ENCODE measurements at places on chromosomes 1 and 21.

- no peak for DNase-seq
Observed at GRCh38 chr21:40416572-40416971, 430.4 kb downstream of the DSCAM start.

- no peak for DNase-seq
Observed at GRCh38 chr1:202217516-202217915, 23.9 kb downstream of the LGR6 start.

DNA sequence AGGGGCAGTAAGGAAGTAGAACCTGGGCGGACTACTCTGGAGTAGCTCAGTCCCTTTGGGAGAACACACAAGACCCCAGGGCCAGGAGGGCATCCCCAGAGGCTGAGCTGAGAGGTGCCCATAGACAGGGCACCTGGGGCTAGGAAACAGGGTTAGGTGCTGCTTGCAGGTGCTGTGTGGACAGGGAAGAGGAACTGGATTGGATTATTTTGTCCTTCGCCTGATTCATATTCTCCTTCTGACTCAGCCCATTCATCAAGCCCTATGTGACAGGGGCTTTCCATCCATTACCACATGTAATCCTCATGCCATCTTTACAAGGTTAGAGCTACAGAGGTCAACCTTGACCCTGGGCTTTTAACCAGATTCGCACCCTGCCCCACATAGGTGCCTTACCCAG, 183.9 kb downstream of the C1orf94 start:
- DNase-seq: no peak

- DNase-seq: no peak
Observed at GRCh38 chr1:18944810-18945209, 11.7 kb downstream of the IFFO2 start.

DNA sequence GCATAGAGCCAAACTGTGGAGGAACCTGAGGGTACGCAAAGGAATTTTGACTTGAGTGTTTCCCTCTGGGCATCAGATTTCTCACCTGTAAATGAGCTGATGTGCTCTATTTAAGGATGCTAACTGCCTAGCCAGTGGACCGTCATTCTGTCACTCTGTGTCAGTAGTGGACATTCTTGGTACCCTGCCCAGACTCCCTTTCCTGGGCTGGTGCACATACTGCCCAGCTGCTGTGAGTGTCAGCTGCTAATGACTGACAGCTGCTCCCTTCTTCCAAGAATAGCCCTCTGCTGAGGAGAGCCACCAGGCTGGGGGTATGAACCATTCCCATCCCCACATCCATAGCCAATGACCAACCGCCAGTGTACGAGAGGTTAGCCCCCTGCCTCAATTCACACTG, 193.1 kb upstream of the DAB1 start:
- no peak for DNase-seq

GRCh38 chr1:153527023-153527682, 8.6 kb downstream of the S100A6 start:
- DNase-seq: peak; percentile 49

GRCh38 chr1:1858382-1859086, 32.4 kb downstream of the GNB1 start:
- DNase-seq: peak; percentile 76

DNA sequence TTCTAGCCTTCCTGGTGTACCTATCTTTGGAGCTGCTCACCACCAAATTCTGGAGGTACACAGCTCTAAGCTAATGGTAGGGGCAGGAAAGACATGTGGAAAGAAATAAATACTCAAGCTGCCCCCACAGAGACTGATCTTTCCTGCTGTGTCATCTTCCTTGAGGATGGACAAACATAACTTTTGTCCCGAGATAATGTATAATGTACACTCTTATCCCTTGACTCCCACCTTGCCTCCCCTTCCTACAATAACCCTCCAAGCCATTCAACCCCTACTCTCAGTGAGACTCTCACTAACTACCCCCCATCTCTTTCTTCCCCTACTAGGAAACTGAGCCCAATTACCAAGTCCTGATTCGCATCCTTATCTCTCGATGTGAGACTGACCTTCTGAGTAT, 12.2 kb downstream of the ANXA9 start:
- DNase-seq: no peak

GRCh38 chr1:196607981-196608380, 259 bp downstream of the KCNT2 start:
- DNase-seq: no peak

DNA sequence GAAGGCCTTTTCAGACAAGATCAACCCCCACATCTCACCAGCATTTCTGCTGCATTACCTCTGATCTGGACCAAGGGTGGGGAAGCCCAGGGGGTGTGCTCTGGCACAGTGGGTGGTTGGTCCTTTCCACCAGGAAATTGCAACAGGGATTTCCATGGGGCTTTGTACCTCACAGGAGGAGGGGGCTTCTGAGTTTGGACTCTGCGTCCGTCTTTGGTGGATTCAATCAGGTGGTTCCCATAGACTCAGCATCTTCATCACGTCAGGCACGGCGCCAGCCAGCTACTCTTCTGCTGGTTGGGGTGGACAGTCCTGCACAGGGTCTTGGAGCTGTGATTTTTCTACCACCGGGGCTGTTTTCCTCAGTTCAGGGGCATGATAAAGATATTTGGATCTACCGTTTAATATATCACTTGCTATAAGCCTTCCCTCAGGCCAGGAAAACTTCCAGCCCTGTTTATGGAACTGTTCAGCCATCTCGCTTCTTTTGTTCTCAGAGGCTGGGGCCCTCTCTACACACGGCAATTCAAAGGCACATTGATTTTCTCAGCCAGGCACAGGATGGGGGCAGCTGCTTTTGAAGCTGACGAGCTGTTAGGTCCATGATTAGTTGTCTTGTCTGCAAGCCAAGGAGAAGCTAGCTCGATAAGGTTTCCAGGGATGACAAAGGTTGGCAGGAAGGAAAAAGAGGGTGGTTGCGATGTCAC, 467.3 kb downstream of the CAMTA1 start:
- DNase-seq: no peak

GRCh38 chr1:21919520-21919919, 17.6 kb downstream of the HSPG2 start:
- DNase-seq: peak; percentile 77

GRCh38 chr1:156303241-156303640, 4.1 kb upstream of the VHLL start:
- no peak for DNase-seq

DNA sequence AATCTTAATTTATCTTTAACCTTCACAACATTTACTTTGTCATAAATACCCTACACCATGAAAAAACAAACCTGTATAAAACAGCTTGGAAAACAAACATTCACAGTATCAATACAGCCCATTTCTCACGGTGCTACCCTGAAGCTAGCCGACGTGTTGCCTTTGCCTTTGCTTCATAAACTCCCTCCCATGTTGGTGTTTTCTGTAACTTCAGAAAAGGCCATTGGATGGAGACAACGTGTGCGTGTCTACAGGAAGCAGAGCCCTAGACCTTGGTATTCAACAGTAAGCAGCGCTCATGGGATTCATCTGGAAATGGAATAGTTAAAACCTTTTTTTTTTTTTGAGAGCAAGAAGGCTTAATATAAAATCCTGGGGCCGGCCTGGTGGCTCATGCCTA, 7.2 kb upstream of the PRDM15 start:
- DNase-seq: no peak

DNA sequence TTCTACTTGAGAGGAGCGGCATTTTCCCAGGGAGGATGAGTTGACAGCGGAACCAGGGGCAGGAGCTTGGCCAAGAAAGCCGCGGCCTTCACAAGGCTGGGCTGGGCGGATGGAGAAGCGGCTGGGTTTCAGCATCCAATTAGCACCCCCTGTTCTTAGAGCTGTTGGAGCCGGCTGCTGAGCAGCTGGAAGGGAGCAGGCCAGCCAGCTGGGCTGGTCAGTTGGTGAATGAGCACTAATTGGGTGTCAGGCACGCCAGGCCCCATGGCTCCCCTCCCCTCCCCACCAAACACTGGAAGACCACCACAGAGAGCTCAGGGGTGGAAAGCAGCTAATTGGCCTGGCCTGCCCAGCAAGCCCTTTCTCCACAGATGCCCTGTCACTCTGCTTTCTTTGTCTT, 245.6 kb downstream of the RRAGC start:
- DNase-seq: no peak

- DNase-seq: no peak
Observed at GRCh38 chr1:192342842-192343241, 26.1 kb downstream of the RGS21 start.

DNA sequence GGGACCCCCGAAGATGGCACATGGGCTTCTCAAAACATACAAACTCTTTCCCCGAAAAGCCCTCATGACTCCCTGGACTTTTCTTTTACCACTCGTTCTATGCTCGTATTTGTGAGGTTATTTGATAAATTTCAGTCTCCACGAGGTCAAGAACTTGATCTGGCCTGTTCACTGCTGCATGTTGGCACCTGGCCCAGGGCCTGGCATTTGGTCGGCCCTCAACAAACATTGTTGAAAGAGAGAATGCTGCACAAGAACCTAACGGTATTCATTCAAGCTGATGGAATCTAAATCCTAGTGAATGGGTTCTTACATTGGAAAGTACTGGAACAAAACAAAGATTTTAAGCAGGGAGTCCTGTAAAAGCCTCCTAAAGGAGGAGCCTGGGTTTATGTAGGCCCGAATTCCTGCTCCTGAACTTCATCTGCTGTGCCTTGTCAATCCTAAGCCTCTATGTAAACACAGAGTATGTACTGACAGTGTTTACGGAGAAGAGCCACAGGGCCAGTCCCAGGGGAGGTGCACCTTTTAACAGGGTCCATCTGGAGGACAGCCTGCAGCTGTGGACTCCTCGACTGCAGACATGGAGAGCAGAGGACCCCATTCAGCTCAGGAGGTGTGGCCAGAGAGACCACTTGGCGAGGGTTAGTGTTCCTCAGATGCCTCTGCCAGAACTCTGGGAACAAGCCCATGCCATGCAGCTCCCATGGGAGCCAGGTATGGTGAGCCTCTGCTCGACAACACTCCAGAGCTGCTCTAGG, 46.9 kb downstream of the L1TD1 start:
- peak; percentile 35 for DNase-seq

DNA sequence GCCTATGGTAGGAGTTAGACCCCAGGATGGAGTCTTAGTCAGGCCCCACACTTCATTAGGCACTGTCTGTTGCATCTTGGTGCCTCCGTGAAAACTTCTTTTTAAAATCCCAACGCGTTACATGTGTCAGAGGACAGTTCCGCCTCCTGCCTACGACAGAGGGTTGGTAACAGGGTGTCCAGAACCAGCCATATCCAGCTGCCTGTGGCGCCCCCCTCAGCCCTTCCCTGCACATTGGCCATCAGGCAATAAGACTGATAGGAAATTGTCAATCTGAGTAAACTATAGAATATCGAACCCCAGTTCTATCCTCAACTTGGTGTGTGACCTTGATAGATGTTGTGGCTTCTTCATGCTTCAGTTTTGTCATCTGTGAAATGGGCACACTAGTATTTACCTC, 108.6 kb upstream of the CSF3R start:
- DNase-seq: no peak

DNA sequence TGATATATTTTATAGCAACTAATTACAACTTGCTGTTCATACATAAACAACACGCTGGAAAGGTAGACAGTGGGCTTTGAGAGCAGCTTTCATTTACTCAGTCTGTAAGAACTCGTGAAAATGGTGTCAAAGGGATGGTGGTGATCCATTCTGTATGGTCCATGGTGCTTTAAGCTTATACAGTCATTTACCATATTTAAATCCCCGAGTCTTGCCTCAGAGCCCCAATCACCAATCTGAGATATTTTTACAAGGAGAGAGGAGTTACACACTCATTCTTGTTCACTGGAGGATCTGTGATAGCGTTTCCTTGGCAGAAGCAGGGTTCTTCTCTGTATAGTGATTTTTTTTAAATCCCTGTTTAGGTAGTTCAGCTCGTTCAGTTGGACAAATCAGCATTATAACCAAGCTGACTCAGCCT, 694.6 kb downstream of the USP25 start:
- no peak for DNase-seq

- DNase-seq: peak; percentile 24
Observed at GRCh38 chr21:37430184-37430821, 63.7 kb downstream of the DYRK1A start.

DNA sequence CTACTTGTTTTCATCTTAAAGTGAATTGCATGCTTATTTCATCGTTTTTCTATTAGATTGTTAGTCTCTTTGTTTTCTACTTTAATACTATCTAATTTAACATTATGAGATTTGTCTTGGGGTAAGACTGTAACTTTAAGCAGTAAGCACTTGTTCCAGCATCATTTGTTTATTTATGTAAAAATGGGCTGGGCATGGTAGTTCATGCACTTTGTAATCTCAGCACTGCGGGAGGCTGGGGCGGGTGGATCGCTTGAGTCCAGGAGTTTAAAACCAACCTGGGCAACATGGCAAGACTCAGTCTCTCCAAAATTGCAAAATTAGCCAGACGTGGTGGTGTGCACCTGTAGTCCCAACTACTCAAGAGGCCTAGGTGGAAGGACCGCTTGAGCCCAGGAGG, 15.3 kb upstream of the PAXBP1 start:
- no peak for DNase-seq

DNA sequence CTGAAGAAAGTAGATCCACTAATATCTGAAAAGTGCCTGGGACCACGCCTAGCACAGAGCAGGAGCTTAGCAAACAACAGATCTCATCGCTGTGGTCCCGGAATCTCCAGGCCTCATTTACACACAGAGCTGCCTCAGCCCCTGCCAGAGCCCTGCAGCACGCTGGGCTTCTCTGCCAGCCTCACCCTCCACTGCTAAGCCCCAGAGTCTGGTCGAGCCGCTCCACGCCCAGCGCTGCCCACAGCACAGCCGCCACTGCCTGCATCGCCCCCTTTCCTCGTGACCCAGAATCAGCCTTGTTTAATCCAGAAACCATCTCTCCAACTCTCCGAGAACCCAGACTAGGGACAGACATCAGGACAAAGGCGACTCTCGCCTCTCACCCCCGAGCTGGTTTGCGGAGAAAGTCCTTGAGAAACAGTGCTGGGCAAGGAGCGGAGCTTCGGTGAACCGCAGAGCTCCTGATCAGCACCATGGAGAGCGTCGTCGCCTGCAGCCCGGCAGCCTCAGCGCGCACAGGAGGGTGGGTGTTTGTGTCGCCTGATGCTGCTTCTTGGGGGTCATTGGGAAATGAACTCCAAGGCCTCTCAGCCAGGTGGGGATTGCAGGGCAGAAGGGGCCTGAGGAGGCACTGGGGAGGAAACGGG, 145.1 kb downstream of the NPHP4 start:
- DNase-seq: no peak

- no peak for DNase-seq
Observed at GRCh38 chr1:7541629-7542028, 229.5 kb upstream of the VAMP3 start.
